ENCODE measurements at places on chromosomes 11 and 22. TPM values are rescaled to one million over a fixed set of nuclear protein-coding genes. Genes with fewer than 3 reads are reported as not detected.

ATF4 gene
- total RNA-seq = 307 TPM

LRRC56 gene
- 0.23 TPM for total RNA-seq

CBLIF gene
- total RNA-seq = not detected

TNKS1BP1 gene
- total RNA-seq = 231 TPM

PGR gene
- total RNA-seq = not detected

AIFM3 gene
- total RNA-seq = 0.56 TPM

CHADL gene
- 3.9 TPM for total RNA-seq

ADM2 gene
- total RNA-seq = 1.4 TPM

CRYBB1 gene
- total RNA-seq = not detected

MRGPRX4 gene
- not detected for total RNA-seq

LDLRAD3 gene
- total RNA-seq = 3.5 TPM

LIF gene
- total RNA-seq = 2.5 TPM

KCNC1 gene
- total RNA-seq = not detected

SDHD gene
- 69.7 TPM for total RNA-seq

CNIH2 gene
- total RNA-seq = not detected

ISX gene
- not detected for total RNA-seq

PIWIL4 gene
- 0.35 TPM for total RNA-seq

OR6A2 gene
- not detected for total RNA-seq

PAX6 gene
- total RNA-seq = not detected

APOL6 gene
- 1.7 TPM for total RNA-seq

TRIM66 gene
- 2.0 TPM for total RNA-seq

JAM3 gene
- total RNA-seq = 2.7 TPM

Measured in airway epithelial cell (primary cell).